ENCODE measurements at places on chromosomes 7 and 10. TPM values are rescaled to one million over a fixed set of nuclear protein-coding genes. Genes with fewer than 3 reads are reported as not detected.

KCND2 gene
- polyA plus RNA-seq = 1.5 TPM

LIMK1 gene
- polyA plus RNA-seq = 23.1 TPM

GTF2IRD1 gene
- polyA plus RNA-seq = 48.7 TPM

UNCX gene
- 17.3 TPM for polyA plus RNA-seq

AKR1C8 gene
- polyA plus RNA-seq = 0.11 TPM

MDH2 gene
- polyA plus RNA-seq = 217 TPM

RNLS gene
- 6.8 TPM for polyA plus RNA-seq

HOXA5 gene
- 85.4 TPM for polyA plus RNA-seq

TAS2R4 gene
- polyA plus RNA-seq = 1.3 TPM

Measured in left renal pelvis (tissue), 4 donors.